ENCODE measurements at places on chromosomes 7 and 10.

- no peak for DNase-seq
Measured at GRCh38 chr10:130495891-130496636, 359.9 kb downstream of the GLRX3 start.

- DNase-seq, result no peak
Measured at GRCh38 chr10:29646238-29646902, 11.6 kb upstream of the SVIL start.

GRCh38 chr7:1646391-1646790 lies 23.7 kb upstream of the ELFN1 start:
- DNase-seq, result no peak

DNA sequence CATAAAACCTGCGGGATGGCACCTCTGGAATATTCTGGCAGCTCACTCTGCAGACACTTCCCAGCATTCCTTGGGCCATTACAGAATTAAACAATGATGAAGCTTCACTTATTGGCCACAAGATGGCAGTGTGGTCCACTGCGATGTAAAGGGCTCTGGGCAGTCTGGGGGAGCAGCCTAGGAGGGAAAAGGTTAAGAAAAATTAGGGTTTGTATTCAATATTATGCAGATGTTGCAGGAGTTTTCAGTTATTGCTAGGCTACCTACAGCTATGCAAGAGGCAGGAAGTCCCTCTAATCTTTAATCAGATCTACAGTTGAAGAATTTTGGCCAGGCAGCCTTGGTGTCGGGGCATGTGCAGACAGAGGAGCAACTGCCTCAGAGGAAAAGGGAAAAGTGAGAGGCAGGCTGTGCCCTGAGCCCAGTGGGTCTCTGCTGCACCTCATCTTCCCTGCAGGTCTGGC lies 233.2 kb upstream of the PRSS1 start:
- DNase-seq, result no peak

DNA sequence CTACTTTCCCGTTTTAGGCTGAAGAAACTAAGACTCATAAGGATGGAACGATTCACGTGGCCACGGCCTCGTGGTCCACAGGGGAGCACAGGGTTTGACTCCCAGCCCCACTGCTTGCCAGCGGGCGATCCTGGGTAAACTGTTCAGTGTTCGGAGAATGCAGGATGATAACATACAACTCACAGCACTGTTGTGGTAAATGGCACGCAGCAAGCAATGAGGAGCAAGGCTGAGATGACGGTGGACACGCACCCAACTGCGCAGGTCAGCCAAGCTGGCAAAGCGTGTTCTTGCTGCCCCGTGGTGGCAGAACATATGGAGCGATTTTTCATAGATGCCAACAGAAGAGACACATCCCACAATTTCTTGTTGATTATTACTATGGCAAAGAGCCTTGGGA lies 272.7 kb downstream of the DNAJB6 start:
- no peak for DNase-seq

- DNase-seq, result no peak
Measured at GRCh38 chr10:34124522-34125035, 690.5 kb downstream of the PARD3 start.

DNA sequence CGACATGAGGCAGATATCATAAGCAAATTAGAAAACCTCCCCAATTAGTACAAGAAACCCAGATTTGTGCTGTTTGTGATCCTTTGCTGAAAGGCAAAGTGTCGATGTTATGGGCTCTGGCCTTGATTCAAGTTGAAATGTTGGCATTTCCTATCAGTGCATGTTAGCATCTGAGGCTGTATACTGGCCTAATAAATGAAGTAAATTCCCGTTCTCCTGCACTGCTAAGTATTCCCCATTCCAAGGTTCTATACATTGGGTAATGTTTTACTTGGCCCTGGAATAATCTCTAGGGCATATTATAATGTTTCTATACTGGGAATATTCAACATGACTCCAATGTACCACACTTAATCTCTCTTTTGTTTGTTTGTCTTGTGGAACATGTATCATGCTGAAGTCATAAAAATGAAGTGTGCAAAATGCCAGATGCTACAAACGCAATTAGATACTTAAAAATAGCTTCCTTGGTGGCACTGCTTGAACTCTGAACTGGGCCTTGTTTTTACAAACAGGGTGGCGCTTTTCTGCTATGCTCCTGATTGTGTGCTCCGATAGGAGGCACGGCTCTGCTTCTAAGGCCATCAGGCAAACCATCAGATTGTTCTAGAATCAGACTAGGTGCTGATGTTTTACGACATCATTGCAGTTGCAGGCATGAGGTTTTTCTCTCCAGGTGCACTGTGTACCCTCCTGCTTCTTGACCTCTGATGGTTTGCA lies 156.7 kb upstream of the TCF7L2 start:
- DNase-seq, result no peak

GRCh38 chr7:101804088-101804963 lies 13.1 kb upstream of the CUX1 start:
- DNase-seq, result no peak

GRCh38 chr10:28970231-28970630 lies 292.9 kb downstream of the BAMBI start:
- no peak for DNase-seq

GRCh38 chr7:129495987-129496386 lies 6.3 kb upstream of the SMKR1 start:
- DNase-seq, result no peak

DNA sequence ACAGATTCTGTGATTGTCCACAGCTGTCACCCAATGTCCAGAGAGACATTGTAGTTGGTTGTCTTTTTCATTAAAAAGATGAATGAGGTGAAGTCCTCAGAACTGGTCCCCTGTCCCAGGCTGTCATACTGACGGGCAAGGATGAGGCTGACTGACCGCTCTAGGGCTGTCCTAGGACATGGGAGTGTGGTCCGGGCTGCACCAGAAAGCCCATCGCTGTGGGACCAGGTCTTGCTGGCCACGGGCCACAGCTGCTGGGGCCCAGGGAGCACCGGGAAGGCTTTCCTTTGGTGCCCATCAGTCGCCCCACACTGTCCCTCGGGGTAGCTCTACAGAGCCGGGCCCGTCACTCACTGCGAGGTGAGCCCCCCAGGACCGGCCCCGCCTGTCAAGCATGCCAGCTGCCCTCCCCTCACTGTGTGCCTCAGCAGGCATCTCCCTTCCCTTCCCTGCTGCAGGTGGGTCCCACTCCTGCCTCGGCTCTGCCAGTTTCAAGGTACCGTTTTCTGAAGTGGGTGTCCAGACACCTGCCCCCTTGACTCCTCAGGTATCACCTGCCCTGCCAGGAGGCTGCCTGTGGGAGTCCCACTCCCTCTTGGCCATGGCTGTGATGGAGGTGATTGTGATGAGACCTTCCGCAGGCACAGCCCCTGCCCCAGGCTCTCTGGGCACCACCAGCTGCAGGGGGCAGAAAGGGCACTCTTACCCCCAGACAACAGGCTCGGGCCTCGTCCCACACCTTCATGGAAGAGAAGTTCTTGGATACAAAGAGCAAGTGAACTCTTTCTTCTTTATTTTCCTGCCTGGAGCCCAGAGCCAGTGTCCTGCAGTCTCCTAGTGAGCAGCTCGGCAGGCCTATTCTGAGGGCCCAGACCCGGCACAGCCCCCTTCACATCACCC lies 21.7 kb downstream of the LRRC27 start:
- no peak for DNase-seq

DNA sequence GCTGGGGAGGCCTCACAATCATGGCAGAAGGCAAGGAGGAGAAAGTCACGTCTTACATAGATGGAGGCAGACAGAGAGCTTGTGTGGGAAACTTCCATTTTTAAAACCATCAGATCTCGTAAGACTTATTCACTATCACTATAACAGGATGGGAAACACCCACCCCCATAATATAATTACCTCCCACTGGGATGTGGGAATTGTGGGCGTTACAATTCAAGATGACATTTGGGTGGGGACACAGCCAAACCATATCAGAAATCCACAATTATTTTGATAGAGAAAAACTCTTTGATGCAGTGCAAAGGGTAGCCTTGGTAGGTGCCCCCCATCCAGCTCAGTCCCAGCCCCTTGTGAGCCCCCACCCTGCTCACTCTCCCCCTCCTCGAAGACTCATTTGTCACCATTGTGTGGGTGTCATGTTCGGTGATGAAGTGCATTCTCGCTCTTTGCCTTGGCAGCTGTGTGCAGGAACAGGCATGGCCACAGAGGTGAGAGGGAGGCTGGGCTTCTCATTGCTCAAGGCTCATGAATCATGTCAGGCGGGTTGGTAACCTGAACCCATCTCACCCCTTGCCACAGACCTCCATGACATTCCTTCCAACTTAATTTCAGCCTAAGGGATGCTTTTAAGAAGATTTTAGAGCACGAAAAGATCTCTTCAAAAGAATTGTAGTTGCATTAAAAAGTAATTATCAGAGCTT lies 75.9 kb downstream of the BUB3 start:
- no peak for DNase-seq

GRCh38 chr7:1576521-1577253 lies 6.9 kb upstream of the PSMG3 start:
- no peak for DNase-seq

GRCh38 chr10:4825868-4826791 lies at the start of gene AKR1E2:
Gene AKR1E2 (plus strand): TSS chr10:4826207. CDS start chr10:4826325, 118 bp downstream.
- peak; percentile 82 for DNase-seq

DNA sequence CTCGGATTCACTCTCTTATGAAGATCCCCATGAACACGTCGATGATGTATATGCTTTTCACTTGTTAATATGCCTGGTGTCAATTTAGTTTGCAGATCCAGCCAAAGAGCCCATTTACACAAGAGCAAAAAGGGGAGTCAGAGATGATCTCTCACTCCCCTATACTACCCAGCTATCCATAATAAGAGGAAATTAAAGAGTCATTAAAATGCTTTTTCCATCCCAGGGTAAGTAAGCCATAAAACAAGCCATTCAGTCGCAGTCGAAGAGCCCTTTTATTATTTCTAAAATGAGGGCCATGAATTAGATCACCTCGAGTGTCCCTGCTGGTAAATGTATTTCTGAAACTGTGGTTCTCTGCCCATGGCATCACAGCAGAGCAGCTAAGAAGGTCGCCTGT lies 41.2 kb downstream of the CHCHD3 start:
- no peak for DNase-seq

- DNase-seq, result no peak
Measured at GRCh38 chr7:40000734-40001315, 50.8 kb downstream of the CDK13 start.

- DNase-seq, result no peak
Measured at GRCh38 chr10:11728353-11728752, 13.8 kb upstream of the ECHDC3 start.
